Natural killer cell treated with Interleukin-12 subunit alpha and Interleukin-12 subunit beta and Interleukin-15 and Interleukin-18, amount 100 ng/mL, for 72 hours (primary cell): ENCODE measurements at places on chromosomes 4 and X. TPM values are rescaled to one million over a fixed set of nuclear protein-coding genes. Genes with fewer than 3 reads are reported as not detected.

DNA sequence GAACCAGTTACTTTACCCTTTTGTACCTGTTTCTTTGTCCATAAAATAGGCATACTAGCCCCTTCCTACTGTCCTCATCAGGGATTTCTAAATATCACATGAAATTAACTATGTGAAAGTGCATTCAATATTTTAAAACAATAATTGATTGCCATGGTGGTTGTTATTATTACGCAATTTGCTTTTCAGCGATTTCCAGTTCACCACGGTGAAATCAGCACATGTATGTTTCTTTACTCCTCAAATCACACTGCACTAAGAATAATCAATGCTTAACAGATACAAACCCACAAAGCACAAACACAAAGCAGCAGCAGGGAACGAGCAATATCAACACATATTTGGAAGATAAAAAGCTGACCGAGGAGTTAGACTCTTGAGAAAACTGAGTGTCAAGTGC, 371.3 kb upstream of the NOCT start:
- H3K4me1 ChIP-seq: no peaks in the 10 kb centered on the region
- peaks cover 6% of the 10 kb centered on the region for H3K27me3 ChIP-seq
- no peak overlapping the region for H3K4me3 ChIP-seq
- no peak for DNase-seq

DNA sequence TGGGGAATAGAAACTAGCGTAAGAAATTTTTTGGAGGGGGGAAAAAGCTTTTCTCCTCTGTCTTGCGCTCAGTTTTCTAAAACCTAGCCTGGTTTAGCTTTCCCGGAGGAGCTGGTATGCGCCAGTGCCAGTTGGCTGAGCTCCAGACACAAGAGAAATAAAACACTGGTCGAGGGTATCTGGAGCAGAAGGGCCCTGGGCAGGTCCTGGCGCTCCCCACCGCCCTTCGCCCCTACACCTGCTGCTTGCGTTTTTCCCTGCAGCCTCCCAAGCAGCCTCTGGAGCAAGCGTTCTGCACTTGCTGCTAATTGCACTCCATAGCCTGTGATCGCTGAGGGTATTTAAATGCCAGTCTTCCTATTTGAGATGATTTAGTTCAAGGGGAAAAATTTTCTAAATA, 816 bp downstream of the EREG start:
- no peaks in the 10 kb centered on the region for H3K36me3 ChIP-seq
- peaks cover 46% of the 10 kb centered on the region for H3K27me3 ChIP-seq
- H3K27ac ChIP-seq: no peak overlapping the region
- no peak for DNase-seq
- H3K4me1 ChIP-seq: peaks cover 10% of the 10 kb centered on the region

- peak overlapping the region; percentile 55 for H3K27ac ChIP-seq
- H3K4me1 ChIP-seq: peaks cover 53% of the 10 kb centered on the region
- DNase-seq: no peak
- peak overlapping the region; percentile 30 for H3K4me3 ChIP-seq
Observed at GRCh38 chrX:41110801-41111625, 25.8 kb downstream of the USP9X start.

DNA sequence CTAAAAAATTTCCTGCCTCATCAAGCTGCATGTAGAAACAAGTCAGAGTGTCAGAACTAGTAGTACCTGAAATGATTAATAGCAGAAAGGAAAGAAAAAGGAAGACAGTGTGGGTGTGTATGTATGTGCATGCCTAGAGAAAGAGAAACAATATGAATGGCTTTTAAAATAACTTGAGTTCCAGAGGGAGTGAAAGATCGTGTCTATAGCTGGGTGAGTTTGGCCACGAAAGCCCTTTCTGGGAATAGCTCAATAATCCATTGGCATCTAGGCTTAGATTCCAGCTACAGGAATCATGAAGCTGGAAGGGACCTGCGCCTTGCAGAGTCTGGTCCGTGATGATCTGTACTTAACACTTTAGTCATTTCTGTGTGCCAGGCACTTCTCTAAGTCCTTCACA, 195.6 kb downstream of the RAPGEF2 start:
- peaks cover 4% of the 10 kb centered on the region for H3K4me1 ChIP-seq
- no peak overlapping the region for H3K4me3 ChIP-seq
- DNase-seq: no peak
- H3K36me3 ChIP-seq: no peaks in the 10 kb centered on the region
- H3K27me3 ChIP-seq: no peaks in the 10 kb centered on the region

GRCh38 chr4:6724421-6725111, 8.6 kb downstream of the BLOC1S4 start:
- peaks cover 7% of the 10 kb centered on the region for H3K4me1 ChIP-seq
- no peak for DNase-seq
- no peak overlapping the region for H3K4me3 ChIP-seq
- H3K27me3 ChIP-seq: no peaks in the 10 kb centered on the region
- no peaks in the 10 kb centered on the region for H3K36me3 ChIP-seq

DNA sequence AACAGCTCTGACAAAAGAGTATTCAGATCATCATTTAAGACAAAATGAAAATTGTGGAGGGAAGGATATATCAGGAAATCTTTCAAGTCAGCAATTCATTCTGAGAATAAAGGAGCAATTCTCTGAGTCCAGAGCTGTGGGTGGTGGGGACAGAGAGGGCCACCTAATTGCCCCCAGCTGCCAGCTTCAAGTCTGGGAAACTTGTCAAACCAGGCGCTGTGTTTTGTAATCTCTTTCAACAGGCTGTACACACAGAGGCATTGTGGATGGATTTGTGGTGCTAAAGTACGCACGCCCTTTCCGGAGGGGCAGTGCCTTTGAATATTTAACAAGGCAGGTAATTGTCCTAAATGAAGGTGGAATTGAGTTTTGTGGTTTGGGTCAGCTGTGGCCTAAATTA, 591.1 kb upstream of the BOD1L1 start:
- no peaks in the 10 kb centered on the region for H3K27me3 ChIP-seq
- H3K36me3 ChIP-seq: no peaks in the 10 kb centered on the region
- no peak overlapping the region for H3K27ac ChIP-seq
- H3K4me3 ChIP-seq: no peak overlapping the region

- H3K27me3 ChIP-seq: peaks cover 31% of the 10 kb centered on the region
- no peak overlapping the region for H3K27ac ChIP-seq
- DNase-seq: no peak
- H3K4me1 ChIP-seq: peaks cover 9% of the 10 kb centered on the region
Observed at GRCh38 chr4:170093973-170094535, 4.3 kb upstream of the AADAT start.

- no peaks in the 10 kb centered on the region for H3K4me1 ChIP-seq
- H3K36me3 ChIP-seq: no peaks in the 10 kb centered on the region
- no peak overlapping the region for H3K4me3 ChIP-seq
- H3K27me3 ChIP-seq: peaks cover 29% of the 10 kb centered on the region
Observed at GRCh38 chrX:16075087-16075486, 48.3 kb upstream of the GRPR start.

DNA sequence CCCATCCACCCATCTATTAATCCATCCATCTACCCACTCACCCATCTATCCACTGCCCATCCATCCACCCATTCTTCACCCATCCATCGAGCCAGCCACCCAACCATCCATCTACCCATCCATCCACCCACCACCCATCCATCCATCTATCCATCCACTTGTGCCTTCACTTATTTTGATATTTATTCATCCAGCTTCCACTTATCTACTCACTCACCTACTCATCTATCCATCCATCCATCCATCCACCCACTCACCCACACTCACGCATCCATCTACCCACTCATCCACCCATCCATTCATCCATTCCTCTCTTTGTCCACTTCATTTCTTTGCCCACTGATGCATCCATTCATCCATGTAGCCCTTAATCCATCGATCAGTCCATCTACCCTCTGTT, 72.9 kb upstream of the AFAP1 start:
- H3K27ac ChIP-seq: no peak overlapping the region
- no peak overlapping the region for H3K4me3 ChIP-seq
- no peaks in the 10 kb centered on the region for H3K36me3 ChIP-seq
- H3K27me3 ChIP-seq: peaks cover 3% of the 10 kb centered on the region

DNA sequence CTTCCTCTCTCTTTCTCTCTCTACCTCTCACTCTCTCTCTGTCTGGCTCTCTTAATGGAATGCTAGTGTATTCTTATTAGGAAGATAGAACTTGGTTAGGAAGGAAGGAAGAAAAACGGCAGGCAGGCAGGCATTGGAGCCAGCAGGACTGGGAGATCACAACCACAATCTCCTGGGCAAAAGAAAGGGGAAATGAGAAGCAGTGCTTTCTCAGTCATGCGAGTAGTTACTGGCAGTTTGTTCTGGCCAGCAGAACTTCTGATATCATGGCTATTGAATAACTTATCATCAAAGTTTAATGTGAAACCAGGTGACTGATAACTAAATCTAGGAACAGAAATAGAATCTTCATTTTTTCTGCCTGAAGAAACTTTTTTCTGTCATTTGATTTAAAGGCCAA, 60.9 kb upstream of the PAGE1 start:
- no peak overlapping the region for H3K27ac ChIP-seq
- no peak for DNase-seq
- H3K27me3 ChIP-seq: peaks cover 22% of the 10 kb centered on the region
- H3K4me3 ChIP-seq: no peak overlapping the region
- H3K36me3 ChIP-seq: no peaks in the 10 kb centered on the region
- no peaks in the 10 kb centered on the region for H3K4me1 ChIP-seq

GRCh38 chr4:169811476-169811875, 53.7 kb upstream of the HPF1 start:
- peaks cover 9% of the 10 kb centered on the region for H3K27me3 ChIP-seq
- no peak for DNase-seq
- H3K27ac ChIP-seq: no peak overlapping the region
- H3K36me3 ChIP-seq: no peaks in the 10 kb centered on the region
- H3K4me3 ChIP-seq: no peak overlapping the region

DNA sequence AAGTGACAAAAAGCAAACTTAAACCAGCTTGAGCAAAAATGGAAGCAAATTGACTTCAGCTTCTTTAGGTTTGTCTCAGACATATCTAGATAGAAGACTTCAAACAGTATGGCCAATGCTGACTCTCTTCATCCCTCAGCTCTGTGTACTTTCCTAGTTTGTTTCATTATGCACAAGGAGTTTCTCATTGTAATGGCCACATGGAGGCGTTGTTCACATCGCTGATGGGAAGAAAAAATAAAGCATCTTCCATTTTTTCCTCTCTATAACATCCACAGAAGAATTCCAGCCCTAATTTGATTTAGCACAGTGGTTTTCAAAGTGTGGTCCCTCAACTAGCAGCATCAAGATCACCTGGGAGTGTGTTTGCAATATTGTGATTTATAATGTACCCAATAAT, 397.5 kb upstream of the PRKX start:
- no peaks in the 10 kb centered on the region for H3K27me3 ChIP-seq
- no peaks in the 10 kb centered on the region for H3K4me1 ChIP-seq
- DNase-seq: no peak
- no peak overlapping the region for H3K4me3 ChIP-seq

- H3K4me1 ChIP-seq: no peaks in the 10 kb centered on the region
- H3K27me3 ChIP-seq: peaks cover 7% of the 10 kb centered on the region
- H3K36me3 ChIP-seq: no peaks in the 10 kb centered on the region
- no peak overlapping the region for H3K27ac ChIP-seq
Observed at GRCh38 chrX:70007946-70008345, 41.8 kb downstream of the AWAT2 start.

- H3K36me3 ChIP-seq: no peaks in the 10 kb centered on the region
- no peak for DNase-seq
Observed at GRCh38 chr4:189834616-189835015, 106.1 kb upstream of the FRG1 start.

DNA sequence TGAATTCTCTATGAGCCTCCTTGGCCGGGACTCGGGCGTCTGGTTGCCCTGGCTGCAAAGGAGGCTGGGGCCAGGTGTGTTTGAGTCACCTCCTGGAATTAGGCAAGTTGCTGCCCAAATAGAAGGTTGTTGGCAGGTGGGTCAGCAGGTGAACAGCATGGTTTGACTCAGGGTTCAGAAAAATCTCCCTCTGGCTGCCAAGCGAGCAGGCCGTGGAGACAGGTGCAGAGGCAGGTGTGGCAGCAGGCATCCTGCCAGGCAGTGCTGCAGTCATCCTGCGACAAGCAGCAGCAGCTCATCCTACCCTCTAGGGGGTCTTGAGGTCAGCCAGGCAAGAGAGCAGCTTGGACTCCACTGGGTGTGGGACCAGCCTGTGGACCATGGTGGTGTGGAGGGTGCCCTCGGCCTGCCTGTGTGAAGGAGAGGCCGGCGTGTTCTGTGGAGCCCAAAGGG, 8.2 kb downstream of the MSANTD1 start:
- H3K4me1 ChIP-seq: no peaks in the 10 kb centered on the region
- no peaks in the 10 kb centered on the region for H3K36me3 ChIP-seq
- H3K4me3 ChIP-seq: no peak overlapping the region
- no peaks in the 10 kb centered on the region for H3K27me3 ChIP-seq

GRCh38 chr4:113790478-113790877, 28.9 kb upstream of the CAMK2D start:
- H3K36me3 ChIP-seq: peaks cover 12% of the 10 kb centered on the region
- H3K27ac ChIP-seq: no peak overlapping the region
- no peaks in the 10 kb centered on the region for H3K4me1 ChIP-seq
- H3K27me3 ChIP-seq: peaks cover 32% of the 10 kb centered on the region
- H3K4me3 ChIP-seq: no peak overlapping the region

DNA sequence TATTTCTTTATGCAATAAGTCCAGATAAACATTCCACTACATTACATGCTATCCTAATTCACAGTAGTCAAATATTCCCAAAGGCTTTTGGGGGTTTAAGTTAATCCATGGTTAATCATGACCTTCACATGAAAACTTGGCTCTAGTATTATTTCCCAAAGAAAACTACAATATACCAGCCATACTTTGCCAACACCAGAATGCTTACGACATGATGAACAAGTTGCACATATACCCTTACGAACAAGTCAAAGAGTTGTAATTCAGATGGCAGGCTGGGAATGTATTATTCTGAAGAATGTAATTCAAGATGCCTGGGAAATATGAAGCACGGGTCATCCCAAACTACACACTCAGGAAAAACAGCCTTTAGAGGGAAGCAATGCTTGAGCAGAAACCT, 499.6 kb downstream of the PPARGC1A start:
- H3K27ac ChIP-seq: no peak overlapping the region
- peaks cover 7% of the 10 kb centered on the region for H3K36me3 ChIP-seq
- no peak for DNase-seq
- no peaks in the 10 kb centered on the region for H3K4me1 ChIP-seq

- H3K4me1 ChIP-seq: no peaks in the 10 kb centered on the region
- no peak overlapping the region for H3K4me3 ChIP-seq
- DNase-seq: no peak
- no peak overlapping the region for H3K27ac ChIP-seq
- no peaks in the 10 kb centered on the region for H3K36me3 ChIP-seq
- H3K27me3 ChIP-seq: no peaks in the 10 kb centered on the region
Observed at GRCh38 chr4:54384563-54384962, 155.5 kb downstream of the PDGFRA start.

- H3K27ac ChIP-seq: no peak overlapping the region
- no peaks in the 10 kb centered on the region for H3K4me1 ChIP-seq
- no peak overlapping the region for H3K4me3 ChIP-seq
- peaks cover 34% of the 10 kb centered on the region for H3K27me3 ChIP-seq
- DNase-seq: no peak
Observed at GRCh38 chr4:4810092-4810774, 49.2 kb upstream of the MSX1 start.

- peaks cover 9% of the 10 kb centered on the region for H3K27me3 ChIP-seq
- H3K27ac ChIP-seq: no peak overlapping the region
- H3K36me3 ChIP-seq: no peaks in the 10 kb centered on the region
- no peak for DNase-seq
- H3K4me3 ChIP-seq: no peak overlapping the region
Observed at GRCh38 chr4:165418073-165418472, 39.3 kb downstream of the CPE start.

CSAG1 gene
- total RNA-seq: not detected

DUSP21 gene
- total RNA-seq: not detected

NAP1L3 gene
- 0.48 TPM for total RNA-seq

EXOC1L gene
- not detected for total RNA-seq

LNX1 gene
- total RNA-seq: not detected

MAGEB10 gene
- total RNA-seq: not detected

NDNF gene
- total RNA-seq: not detected

DGKK gene
- total RNA-seq: 4.1 TPM
